ENCODE measurements at places on chromosomes 1 and 21. TPM values are rescaled to one million over a fixed set of nuclear protein-coding genes. Genes with fewer than 3 reads are reported as not detected.

LCE1D gene
- not detected for polyA plus RNA-seq

PGBD5 gene
- polyA plus RNA-seq = 8.1 TPM

CYP4A11 gene
- polyA plus RNA-seq = not detected

CLDN8 gene
- polyA plus RNA-seq = not detected

CLDN14 gene
- polyA plus RNA-seq = not detected

TIMM17A gene
- 365 TPM for polyA plus RNA-seq

LEFTY1 gene
- not detected for polyA plus RNA-seq

GNG4 gene
- 42.4 TPM for polyA plus RNA-seq

KRTAP12-2 gene
- not detected for polyA plus RNA-seq

GALNT2 gene
- polyA plus RNA-seq = 5.0 TPM

SSBP3 gene
- 16.9 TPM for polyA plus RNA-seq

MPL gene
- polyA plus RNA-seq = not detected

CDCA8 gene
- polyA plus RNA-seq = 0.44 TPM

GPR161 gene
- 2.0 TPM for polyA plus RNA-seq

CELA3B gene
- not detected for polyA plus RNA-seq

LORICRIN gene
- not detected for polyA plus RNA-seq

ADAR gene
- polyA plus RNA-seq = 25.8 TPM

GABRD gene
- 4.5 TPM for polyA plus RNA-seq

KCNT2 gene
- polyA plus RNA-seq = 3.4 TPM

MROH9 gene
- polyA plus RNA-seq = 0.09 TPM

NBPF4 gene
- polyA plus RNA-seq = not detected

DIO1 gene
- not detected for polyA plus RNA-seq

RGL1 gene
- polyA plus RNA-seq = 5.3 TPM

CASQ2 gene
- 204 TPM for polyA plus RNA-seq

FCRL4 gene
- polyA plus RNA-seq = not detected

GJB5 gene
- 11.5 TPM for polyA plus RNA-seq

SLAMF7 gene
- polyA plus RNA-seq = not detected

HSD11B1 gene
- not detected for polyA plus RNA-seq

PIGV gene
- polyA plus RNA-seq = 9.5 TPM

OPRD1 gene
- not detected for polyA plus RNA-seq

Data from Purkinje cell (primary cell).